Fibroblast of pulmonary artery (primary cell): ENCODE measurements at places on chromosomes 1 and 21.

- no peak for DNase-seq
Measured at GRCh38 chr1:7236844-7237515, 451.7 kb downstream of the CAMTA1 start.

DNA sequence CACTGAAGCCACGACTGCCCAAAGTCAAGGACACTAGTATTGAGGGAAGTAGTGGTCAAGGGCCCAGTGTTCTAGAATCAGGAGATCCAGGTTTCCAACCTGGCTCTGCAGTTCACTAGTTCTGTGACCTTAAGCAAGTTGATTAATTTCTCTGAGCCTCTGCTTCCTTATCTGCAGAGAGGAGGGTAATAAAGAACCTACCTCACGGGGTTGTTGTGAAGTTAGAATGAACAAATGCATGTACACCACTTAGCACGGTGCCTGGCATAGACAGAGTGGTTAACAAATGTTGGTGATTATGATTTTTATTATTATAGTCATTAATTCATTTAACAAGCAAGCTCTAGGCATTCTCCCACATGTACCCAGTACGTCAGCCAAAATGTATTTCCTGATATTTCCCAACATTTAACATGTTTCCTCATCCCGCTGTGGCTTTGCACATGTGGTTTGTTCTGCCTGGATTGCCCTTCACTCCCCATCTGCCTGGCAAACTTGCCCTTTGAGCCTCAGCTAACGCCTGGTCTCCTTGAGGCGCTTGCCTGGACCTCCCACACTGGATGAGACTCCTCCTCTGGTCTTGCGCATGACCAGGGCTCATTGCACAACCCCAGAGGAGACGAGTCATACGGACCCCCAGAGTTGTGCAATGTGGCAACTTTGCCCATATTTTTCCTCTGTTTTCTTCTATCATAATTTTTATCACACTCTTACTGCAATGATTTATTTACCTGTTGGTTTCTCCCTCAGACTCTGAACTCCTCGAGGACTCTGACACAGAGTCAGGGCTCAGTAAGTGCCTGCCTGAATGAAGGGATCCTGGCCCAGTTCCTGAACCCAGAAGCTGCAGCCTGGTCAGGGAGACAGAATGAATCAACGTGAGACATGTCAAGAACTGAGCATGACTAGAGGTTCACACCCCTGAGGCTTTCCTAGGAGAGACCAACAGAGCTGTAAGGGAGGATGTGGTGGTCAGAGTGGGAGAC, 20.7 kb upstream of the MFSD2A start:
- DNase-seq = peak; percentile 99

DNA sequence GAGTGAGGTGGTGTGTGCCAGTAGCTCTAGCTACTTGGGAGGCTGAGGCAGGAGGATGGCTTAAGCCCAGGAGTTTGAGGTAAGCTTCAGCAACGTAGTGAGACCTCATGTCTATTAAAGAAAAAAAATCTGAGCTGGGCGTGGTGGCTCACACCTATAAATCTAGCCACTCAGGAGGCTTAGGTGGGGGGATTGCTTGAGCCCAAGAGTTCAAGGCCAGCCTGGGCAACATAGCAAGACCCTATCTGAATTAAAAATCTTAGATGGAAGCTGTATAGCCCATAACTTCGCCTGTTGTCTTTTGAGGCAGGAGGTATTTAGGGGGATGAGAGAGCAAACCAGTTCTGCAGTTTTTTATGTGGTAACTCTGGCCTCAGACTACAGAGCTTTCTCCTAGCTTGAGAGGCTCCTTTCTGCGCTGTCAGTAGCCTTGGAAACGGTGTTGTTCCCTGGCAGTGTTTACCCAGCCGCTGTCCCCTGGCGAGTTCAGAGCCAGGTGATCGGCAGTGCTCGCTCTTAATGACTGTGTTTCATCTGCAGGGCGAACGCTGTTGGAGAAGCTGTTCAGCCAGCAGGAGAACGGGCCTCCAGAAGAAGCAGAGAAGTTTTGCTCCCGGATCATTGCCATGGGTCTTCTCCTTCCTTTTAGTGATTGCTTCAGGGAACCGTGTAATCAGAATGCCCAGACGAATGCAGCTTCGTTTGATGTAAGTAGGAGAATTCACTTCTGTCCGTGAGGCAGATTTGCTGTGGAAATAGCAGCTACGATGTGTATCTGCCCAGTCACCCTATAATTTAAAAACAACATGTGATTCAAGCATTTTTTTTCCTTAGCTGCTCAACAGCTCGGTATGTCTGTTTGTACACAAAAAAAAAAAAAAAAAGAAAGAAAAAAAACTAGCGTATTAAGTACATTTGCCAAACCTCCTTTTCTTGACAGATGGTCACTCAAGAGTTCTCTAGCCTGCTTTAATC, 31.2 kb downstream of the FMN2 start:
- DNase-seq = no peak

DNA sequence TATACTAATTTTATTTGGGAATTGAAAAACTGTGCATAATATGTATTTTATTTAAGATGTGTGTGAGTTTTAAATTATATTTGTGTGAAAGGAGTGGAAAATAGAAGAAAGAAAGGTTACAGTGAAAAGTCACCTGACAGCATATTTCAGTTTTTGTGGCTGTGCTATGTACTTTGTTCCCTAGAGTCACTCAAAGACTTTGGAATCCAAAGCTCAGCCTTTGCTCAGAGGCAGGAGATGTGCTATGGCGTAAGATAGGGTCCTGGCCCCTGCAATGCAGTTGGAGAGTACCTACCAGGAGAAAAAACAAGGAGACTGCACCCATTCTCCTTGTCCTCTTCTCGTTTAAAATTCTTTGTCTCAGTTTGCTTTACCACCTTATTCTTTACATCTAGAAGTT, 2.9 kb downstream of the CCDC30 start:
- no peak for DNase-seq

DNA sequence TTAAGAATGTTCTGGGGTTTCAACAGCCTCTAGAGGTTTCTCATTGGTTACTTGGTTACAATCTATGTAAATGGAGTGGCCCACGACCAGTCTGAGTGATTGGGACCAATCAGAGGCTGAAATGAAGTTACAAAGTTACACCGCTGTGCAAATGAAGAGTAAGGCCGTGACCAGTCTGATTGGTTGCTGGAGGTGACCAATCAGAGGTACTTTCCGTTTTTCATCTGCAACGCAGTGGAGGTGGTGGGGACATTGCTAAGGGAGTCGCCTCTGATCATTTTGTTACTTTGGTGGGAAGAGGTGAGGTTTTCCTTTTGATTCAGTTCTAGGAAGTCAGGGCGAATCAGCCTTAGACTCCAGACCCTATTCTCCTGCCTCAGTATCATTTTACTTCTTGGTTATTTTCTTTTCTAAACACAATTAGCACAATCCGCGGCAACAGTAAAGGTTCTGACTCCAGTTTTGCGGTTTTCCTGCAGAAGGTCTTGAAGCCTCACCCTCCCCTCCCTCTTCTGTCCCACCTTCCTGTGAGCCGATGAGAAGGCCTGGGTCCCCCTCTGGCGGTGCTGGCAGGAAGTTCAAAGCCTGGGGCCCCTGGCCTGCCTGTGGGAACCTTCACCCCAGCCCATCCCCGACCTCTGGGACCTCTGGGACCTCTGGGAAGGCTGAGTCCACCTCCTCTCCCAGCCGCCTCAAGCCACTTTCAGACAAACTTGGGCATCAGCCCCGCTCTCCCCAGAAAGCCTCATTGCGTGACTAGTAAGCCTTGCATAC, 38.7 kb upstream of the TTC34 start:
- no peak for DNase-seq

- DNase-seq = no peak
Measured at GRCh38 chr1:246470585-246470984, 36.5 kb downstream of the SMYD3 start.

DNA sequence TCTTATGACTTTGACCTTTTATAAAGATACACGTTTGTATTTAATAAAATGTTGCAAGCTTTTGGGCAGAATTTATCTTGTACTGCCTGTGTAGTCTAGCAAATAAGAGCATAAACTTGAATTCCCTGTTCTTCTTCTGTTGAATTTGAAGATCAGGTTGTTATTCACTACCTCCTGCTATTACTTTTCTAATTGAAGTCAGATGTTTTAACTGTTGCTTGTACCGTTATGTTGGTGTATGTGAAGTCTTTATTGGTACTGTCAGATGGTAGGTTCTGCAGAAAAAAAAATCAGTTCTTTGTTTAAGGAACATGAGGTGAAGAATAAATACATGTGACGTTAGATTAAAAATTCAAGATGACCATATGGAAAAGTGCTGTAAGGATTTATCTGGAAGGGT, 69.1 kb downstream of the DYRK1A start:
- DNase-seq = no peak

DNA sequence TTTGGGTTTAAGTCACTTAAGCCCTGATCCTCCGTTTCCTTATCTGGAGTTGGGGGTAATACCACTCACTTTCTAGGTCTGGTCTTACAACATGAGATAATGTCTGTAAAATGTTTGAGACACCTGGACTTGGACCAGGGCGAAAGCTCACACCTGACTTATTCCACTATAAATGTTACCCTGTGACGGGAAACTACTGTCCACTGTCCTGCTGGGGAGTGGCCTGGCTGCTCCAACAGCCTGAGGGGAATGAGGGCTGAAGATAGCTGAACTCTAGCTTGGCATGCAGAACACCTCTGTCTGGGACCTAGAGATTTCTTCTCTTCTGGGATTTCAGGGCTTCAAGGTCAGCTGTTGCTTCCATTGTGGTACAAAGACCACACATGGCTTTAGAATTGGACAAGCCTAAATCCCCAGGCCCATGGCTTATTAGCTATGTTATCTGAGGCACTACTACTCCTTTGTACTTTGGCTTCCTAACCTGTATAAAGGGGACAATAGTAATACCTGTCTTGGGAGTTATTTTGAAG, 9.5 kb upstream of the A3GALT2 start:
- no peak for DNase-seq

DNA sequence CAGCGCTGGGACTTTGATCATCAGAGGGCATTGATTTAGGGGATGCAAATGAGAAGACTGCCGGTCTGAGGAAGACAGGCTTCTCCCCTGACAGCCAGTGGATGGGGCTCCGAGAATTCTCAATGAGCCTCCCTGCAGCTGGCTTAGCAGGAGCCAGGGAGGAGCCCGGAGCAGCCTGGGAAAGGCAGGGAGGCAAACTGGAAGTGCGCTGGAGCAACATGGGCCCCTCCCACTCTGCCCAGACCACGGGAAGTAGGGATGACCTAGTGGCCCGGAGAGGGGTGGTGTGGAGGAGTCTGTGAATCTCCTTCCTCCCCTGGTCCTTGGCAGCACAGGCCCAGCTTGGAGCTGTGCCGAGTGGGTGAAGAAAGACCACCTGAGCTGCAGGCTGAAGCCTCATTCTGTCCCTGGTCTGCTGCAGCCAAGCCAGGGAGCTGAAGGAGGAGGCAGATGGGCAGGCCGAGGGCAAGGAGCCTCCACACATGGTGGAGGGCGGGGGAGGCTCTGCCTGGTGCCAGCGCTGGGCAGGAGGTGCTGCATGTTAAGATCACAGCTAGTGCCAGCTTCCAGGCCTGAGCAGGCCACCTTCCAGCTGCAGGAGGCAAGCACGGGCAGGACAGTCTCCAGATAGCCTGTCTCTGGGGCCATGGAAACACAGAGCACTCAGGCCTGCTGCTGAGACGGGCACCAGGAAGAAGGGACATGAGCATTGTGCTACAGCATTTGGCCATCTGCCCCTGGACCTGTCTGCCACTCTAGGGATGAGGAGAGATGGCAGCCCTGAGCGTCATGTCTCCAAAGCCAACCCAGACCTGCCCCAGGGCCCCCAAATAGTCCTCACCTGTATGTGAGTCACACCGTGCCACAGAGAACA, 12.2 kb upstream of the CLSTN1 start:
- DNase-seq = peak; percentile 52

- DNase-seq = peak; percentile 27
Measured at GRCh38 chr1:95013950-95014574, 58.7 kb downstream of the ALG14 start.

GRCh38 chr1:118863688-118864087, 124.5 kb downstream of the TBX15 start:
- DNase-seq = no peak
